Occipital lobe (tissue), 3 donors: ENCODE measurements at places on chromosomes 7 and 10.

GRCh38 chr7:74429153-74429747 lies 24.5 kb upstream of the GTF2IRD1 start:
- DNase-seq = no peak

DNA sequence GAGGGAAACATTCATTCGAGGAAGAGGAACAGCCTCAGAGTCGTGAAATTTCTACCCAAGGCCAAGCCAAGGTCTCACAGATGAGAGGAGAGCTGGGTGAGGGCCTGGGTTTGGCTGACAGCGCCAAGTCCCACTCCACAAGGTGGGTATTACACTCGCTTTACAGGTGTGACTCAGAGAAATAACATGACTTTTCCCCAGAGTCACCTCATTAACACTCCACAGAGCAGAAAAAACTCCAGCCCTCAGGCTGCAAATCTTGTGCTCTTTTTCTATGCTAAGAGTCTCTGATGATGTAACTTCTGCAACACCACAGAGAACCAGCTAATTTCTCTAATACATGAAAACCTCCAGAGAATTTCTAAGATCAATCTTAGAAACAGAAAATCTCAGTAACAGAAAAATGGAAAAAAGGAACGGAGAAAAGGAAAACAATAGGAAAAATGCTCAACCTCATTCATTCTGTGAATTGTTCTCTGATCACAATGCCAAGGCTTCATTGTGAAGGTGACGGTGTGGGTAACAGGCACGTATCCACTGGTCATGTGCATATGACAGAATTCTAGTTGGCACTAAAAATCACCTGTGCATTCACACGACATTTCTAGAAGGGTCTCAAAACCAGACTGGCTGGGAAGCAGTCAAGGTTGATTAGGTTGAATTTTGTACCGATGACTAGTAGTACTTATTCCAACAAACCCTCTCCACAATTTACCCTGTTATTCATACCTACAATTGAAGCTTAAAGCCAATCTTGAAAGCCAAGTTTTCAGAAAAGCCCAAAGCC lies 20.3 kb downstream of the YWHAG start:
- DNase-seq = no peak

GRCh38 chr10:92291616-92291865 lies 574 bp downstream of the MARCHF5 start:
- no peak for DNase-seq

DNA sequence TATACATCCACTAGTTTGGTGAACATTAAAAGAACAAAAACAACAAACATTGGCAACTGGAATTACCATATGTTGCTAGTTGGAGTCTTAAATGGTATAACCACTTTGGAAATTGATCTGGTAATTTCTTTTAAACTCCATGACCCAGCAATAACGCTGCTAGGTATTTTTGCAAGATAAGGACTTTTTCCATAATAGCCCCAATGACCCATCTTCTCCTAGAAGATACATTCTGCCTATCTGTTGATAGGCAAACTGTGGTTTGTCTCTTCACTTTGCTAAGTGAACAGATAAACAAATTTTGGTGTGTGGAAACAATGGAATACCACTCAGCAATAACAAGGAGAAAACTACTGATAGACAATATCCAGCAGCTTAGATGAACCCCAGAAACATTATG lies 30.6 kb upstream of the MTURN start:
- no peak for DNase-seq

DNA sequence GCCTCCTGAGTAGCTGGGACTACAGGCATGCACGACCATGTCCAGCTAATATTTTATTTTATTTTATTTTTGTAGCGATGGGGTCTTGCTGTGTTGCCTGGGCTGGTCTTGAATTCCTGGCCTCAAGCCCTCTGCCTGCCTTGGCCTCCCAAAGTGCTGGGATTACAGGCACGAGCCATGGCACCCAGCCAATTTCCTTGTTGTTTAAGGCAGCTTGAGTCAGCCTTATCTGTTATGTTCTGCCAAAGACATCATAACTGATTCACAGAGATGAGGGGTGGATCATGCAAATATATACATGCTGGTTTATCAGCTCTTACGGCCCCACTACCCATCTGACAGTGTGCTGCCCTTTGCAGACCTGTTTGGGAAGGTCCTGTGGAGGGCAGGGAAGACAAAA lies 826.7 kb downstream of the TYW1 start:
- DNase-seq = peak; percentile 1

- DNase-seq = no peak
Measured at GRCh38 chr7:69388452-69389137, 209.7 kb upstream of the AUTS2 start.

GRCh38 chr7:24388212-24388611 lies 104.2 kb downstream of the NPY start:
- no peak for DNase-seq

DNA sequence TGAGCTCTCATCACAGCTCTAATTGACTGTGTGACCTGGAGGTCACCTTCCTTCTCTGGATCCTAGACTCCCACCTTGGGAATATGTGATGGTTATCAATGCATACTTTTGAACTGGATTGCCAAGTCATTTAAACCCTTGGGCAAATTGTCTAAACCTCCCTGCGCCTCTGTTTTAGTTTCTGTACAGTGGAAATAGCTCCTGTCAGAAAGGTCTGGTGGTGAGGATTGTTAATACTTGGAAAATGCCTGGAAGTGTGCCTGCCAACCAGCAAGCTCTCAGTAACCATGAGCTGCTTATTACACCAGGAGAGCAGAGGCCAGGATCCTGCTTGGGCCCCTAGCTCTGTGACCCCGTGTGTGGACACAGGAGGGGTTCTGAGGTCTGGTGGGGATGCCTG lies 108.7 kb upstream of the PPIF start:
- DNase-seq = no peak

DNA sequence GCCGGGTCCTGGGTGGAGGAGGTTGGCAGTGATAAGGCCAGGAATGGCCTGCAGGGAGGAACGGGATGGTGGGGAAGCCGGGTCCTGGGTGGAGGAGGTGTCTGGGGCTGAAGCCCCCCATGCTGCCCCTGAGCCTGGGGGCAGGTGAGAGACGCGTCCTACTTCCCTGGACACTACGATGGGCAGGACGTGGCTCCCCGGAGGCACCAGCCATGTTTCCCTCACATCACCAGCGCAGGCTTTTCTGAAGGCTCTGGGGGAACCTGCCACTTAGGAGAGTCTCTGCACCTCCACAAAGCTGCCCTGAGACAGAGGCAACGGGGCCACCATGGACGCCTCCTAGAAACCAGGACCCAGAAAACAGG lies 324.8 kb downstream of the DNAJB6 start:
- DNase-seq = no peak

- DNase-seq = peak; percentile 32
Measured at GRCh38 chr7:128835790-128836641, 5.8 kb downstream of the FLNC start.

- DNase-seq = no peak
Measured at GRCh38 chr10:15719049-15719898, 448 bp downstream of the ITGA8 start.

DNA sequence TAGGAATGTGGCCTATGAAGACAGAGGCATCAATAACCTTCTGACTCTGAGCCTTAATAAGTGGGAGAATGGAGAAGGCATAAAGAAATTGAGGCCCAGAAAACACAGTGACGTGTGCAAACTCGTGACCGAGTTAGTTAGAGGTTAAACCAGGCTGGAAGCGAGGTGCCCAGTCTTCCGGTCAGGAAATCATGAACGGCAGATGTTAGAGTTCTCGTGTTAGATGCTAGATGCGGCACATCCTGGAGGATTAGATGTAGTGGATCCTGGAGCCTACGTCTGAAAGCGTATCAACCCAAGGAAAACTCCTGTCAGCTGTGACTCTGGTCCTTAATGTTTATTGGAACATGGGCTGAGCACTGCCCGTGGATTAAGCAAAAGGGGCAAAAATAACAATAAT lies 275.9 kb downstream of the TCF7L2 start:
- DNase-seq = no peak

DNA sequence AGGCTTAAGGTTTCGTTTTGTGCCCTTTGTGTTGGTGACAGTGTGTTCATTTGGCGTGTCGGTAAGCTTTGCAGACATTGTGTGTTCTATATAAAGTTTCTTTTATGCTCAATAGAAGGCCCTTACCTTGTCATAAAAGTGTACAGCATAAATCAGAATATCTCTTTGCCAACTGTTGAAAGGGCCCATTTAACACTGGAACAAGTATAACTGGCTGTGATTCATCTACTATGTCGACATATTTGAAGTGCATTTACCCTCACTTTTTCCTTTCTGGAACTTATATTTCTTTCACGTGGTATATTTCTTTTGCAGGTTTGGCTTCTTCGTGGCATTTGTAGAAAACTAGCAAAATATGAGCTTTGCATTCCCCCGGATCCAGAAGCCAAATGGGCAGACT lies 32.7 kb downstream of the EEPD1 start:
- DNase-seq = no peak

DNA sequence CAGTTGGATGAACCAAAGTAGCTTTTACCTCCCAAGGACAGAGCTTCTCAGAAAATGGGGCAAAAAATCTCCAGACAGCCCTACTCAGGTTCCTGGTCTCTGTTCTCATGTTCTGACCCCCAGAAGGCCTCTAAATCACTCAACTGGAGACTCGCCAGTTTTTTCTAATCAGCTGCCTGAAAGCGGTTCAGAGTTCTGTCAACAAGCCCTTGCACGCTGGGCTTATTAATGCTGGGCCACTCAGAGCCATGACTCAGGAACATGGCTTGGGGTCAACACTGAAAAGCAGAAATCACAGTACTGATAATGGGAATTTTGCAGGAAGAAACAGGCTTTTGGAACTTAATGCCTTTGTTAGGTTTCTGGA lies 15.3 kb downstream of the ECHDC3 start:
- no peak for DNase-seq
